ENCODE measurements at places on chromosomes 13 and 19.

DNA sequence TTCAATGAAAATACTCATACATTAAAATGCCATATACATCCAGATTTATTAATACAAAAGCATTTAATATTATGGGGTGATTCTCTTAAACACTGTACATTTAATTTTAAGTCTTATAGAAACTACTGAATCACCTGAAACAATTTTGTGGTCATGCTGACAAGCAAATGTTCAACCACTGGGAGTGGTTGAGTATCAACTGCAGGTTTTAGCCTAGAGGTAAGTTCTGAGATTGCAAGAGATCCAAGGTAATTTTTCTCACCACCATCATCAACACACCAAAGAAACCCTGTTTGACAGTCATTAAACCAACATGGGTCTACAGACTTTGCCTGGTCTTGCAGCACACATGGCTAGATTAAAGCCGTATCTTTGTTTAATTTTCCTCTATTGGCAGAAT is 196.3 kb downstream of the LHFPL6 start:
- no peak for DNase-seq

DNA sequence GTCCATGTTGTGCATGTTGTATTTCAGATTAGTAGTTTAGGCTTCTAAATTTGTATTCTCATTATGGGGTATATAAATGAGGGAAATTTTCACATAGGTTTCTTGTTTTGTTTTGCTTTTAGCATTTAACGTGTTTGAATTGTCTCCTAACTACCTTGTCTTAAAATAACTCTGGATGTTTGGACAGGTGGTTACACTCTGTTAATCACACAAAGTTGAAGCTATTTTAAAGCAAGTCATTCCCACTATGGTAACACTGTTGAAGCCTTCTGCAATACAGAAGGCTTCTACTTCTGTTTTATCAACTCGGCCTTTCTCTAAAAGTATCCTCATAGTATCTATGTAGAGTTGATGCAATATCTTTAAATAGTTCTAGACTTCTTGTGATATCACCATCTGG is 245.3 kb upstream of the HTR2A start:
- DNase-seq, result no peak

- no peak for DNase-seq
These were observed 18.4 kb upstream of the KPNA3 start for GRCh38 chr13:49810567-49811526.

DNA sequence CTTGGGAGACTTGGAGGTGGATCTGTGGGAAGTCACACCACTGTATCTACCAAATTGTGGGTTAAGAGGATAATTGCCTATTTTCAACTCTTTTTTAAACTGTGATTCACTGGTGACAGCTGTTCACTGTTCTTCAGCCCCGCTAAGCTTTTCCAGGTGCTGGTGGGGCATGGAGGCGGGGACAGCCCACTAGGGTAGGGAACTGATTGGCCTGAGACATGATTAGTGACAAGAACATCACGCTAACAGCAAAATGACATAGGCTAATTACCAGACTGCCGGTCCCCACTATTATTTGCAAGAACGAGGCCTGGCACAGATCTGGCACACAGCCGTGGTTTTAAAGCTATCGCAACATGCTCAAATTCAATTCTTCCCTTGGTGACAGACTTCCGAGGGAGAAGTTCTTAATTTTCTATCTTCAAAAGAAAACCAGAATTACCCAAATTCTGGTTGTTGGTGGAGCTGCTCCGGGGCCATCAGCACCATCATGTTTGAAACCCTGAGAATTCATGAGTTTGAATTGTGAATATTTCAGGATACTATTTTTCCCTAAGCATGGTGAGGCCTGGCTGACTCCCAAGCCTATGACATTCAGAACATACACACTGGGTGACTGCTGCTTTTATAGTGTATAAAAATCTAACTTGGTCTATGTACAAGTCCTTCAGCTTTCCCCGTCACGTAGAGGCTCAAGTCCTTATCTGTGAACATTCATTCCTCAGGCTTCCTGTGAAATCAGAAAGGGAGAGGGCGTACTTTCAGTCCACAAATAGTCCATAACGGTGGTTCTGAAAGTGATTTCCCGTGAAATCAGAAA is 17.9 kb downstream of the DOCK9 start:
- no peak for DNase-seq

GRCh38 chr13:31461923-31462322 is 262.1 kb downstream of the B3GLCT start:
- no peak for DNase-seq

Measured in activated T-cell treated with anti-CD3 and anti-CD28 coated beads for 1 hour (primary cell).